ENCODE measurements at places on chromosomes 3 and 15.

DNA sequence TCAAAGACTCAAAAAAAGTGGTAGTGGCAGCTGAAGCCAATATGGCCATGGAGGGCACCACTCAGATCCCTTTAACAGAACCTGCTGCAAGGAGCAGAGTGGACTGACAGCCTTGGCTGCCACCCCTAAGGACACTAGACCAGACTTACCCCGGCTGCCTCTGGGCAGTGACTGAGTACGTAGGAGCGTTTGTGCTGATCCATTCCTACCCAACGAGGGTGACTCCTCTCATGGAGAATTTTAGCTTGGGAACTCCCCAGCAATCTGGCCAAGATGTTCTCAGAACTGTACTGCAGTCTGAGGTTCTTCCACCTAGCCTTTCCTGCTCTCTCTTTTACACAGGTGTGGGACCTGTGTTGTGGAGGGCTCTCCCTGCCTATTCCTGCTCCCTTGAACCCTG lies 22.1 kb downstream of the CLEC3B start:
- no peak for DNase-seq

GRCh38 chr3:100210772-100211135 lies 50.0 kb upstream of the TBC1D23 start:
- peak; percentile 50 for DNase-seq

- no peak for DNase-seq
Measured at GRCh38 chr3:132554437-132554836, 42.6 kb upstream of the ACKR4 start.

- DNase-seq = no peak
Measured at GRCh38 chr3:187812496-187812895, 67.2 kb upstream of the BCL6 start.

DNA sequence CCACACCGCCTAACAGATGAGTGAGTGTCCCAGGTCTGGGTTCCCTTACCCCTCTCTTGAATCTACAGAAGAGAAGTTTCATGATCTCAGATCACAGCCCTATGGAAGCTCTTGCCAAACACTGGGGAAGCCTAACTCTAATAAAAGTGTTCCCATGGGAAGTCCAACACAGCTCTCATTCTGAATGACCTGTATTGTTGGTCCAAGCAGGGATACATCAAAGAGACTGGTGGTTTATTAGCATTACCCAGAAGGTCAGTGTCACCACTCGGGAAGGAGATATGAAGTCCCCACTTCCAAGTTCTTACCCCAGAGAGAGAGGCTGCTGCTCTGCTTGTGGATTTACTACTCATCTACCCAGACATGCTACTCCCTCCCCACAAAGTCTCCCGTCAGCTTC lies 9.0 kb upstream of the NCBP2 start:
- DNase-seq = no peak

GRCh38 chr15:63901912-63902670 lies 68.3 kb upstream of the HERC1 start:
- DNase-seq = no peak

DNA sequence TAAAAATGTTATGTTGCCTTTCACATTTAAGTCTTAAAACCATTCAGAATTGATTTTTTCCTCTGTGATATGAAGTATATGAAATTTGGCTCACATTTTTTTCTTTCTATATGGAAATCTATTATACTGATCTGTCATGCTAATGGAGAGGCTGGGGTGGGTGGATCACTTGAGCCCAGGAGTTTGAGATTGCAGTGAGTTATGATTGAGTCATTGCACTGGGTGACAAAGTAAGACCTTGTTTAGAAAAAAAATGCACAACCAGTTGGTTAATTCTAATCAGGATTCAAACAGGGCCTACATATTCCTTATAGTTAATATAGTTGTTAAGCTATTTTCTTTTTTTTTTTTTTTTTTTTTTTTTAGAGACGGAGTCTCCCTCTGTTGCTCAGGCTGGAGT lies 230.5 kb downstream of the MFSD1 start:
- no peak for DNase-seq

- DNase-seq = no peak
Measured at GRCh38 chr15:38587214-38587613, 22.6 kb upstream of the RASGRP1 start.

DNA sequence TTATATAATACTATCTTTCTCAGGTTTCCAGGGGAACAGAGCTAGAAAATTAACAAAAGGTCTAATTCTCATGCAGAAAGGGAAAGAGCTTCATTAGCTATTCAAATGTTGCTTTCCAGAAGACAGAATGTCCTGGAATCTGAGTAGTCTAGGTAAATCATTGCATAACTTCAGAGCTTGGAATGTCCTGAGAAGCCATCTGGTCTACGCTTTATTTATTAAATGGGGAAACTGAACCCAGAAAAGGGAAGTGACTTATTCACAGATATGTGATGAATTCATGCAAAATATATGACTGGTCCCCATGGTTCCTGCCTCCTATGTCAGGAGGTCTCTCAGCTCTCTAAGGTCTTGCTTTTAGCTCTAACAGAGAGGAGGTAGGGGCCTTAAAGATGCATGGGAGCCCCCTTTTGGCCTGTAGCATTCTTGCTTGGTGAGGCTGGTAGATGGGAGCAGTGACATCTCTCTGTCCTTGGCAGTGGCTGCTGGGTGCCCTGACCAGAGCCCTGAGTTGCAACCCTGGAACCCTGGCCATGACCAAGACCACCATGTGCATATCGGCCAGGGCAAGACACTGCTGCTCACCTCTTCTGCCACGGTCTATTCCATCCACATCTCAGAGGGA lies 99.2 kb downstream of the CEMIP start:
- DNase-seq = no peak

- DNase-seq = no peak
Measured at GRCh38 chr3:73556520-73557372, 68.0 kb downstream of the PDZRN3 start.

- DNase-seq = no peak
Measured at GRCh38 chr15:33119273-33119672, 75.2 kb downstream of the FMN1 start.

DNA sequence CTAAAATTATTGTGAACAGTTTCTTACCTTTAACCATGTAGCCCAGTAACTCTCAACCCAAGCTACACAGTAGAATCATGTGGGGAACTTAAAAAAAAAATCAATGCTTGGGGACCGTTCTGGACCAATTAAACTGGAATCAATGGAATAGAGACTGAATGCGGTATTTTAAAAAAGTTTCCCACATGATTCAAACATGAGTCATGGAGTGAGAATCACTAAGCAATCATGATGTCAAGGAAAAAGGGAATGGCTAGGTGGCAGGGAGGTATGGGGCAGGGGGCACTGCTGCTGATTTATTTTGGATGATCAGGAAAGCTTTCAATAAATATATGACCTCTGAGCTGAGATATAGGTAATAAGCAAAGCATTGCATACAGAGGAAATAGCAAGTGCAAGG lies 250.5 kb upstream of the RORA start:
- DNase-seq = peak; percentile 70

GRCh38 chr3:107633327-107634098 lies 110.8 kb downstream of the BBX start:
- DNase-seq = no peak

- no peak for DNase-seq
Measured at GRCh38 chr15:60017538-60018520, 13.7 kb downstream of the FOXB1 start.

DNA sequence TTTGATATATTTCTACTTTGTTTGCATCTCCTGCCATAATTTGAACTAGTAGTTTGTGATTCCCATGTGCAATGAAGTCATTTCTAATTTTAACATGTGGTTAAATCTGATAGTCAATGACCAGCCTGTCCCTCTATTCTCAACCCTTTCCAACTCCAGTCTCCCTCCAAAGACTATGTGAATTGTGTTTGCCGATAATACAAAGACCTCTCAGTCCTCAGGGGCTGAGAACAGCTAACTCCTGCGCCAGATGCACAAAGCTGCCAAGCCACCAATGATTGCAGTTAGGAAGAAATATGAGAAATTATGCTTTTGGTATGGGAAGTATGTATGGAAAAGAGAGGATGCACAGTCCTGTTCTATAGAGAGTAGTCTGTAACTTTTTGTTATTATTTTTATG lies 54.0 kb downstream of the KCNH8 start:
- no peak for DNase-seq

DNA sequence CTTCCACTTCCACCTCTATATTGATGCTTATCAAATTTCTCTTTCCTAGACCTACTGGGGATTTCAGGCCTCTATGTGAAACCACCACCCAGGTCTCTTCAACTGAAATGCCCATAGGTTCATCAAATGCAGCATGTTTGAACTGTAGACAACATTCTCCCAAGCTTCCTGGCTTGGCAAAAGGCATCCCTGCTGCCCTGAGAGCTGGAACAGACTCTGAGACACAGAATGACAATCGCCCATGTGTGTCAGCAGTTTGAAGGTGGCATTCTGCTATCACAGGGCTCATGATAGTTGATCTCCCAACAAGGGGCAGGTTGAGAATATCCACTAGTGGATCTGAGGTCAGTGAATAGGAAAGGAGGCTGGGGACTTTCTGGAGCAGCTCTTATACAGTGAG lies 200.7 kb downstream of the RPLP1 start:
- DNase-seq = no peak

DNA sequence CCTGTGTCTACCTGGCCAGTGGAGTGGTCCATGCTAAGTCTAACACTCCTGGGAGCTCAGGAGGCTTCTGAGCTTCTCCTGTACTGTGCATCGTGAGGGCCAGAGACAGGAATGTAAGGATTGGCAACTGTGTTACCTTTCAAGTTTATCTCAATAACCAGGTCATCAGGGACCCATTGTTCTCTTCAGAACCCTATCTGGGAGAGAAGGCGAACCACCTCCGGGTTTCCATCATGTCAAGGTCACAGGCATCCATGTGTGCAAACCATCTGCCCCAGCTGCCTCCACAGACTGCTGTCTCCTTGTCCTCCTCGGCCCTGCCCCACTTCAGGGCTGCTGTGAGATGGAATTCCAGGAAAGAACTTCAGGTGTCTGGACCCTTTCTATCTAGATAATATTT lies 5.9 kb downstream of the ANKRD63 start:
- DNase-seq = no peak

- no peak for DNase-seq
Measured at GRCh38 chr15:78675206-78675605, 34.2 kb upstream of the CHRNB4 start.

DNA sequence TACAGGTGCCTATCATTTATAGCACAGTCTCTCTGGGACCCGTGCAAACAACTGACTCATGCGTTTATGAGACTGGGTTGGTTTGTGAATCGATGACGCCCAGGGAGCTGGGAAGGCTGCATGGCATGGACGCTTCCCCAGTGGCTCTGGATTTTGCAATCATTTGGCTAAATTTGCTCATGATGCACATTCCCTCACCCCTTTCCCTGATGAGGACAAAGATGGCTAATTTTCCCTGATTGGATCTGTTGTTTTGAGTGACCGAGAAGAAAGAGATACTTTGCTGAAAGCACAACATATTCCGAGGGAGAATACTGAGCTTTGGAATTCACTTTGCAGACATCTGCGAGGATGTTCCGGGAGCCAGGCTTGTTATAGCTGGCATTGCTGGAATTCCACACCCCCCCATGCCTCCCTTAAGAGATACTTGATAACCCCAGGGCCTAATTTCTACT lies 51.1 kb downstream of the CGNL1 start:
- peak; percentile 79 for DNase-seq

GRCh38 chr15:91135201-91136130 lies 35.4 kb downstream of the SV2B start:
- DNase-seq = no peak

GRCh38 chr3:191523148-191523547 lies 62.2 kb downstream of the PYDC2 start:
- DNase-seq = no peak

Data from urothelium cell line (cell line).